ENCODE measurements at places on chromosomes 11 and 22. TPM values are rescaled to one million over a fixed set of nuclear protein-coding genes. Genes with fewer than 3 reads are reported as not detected.
A peak's percentile ranks its signal among the peaks of the same experiment; 100 is the strongest.

DNA sequence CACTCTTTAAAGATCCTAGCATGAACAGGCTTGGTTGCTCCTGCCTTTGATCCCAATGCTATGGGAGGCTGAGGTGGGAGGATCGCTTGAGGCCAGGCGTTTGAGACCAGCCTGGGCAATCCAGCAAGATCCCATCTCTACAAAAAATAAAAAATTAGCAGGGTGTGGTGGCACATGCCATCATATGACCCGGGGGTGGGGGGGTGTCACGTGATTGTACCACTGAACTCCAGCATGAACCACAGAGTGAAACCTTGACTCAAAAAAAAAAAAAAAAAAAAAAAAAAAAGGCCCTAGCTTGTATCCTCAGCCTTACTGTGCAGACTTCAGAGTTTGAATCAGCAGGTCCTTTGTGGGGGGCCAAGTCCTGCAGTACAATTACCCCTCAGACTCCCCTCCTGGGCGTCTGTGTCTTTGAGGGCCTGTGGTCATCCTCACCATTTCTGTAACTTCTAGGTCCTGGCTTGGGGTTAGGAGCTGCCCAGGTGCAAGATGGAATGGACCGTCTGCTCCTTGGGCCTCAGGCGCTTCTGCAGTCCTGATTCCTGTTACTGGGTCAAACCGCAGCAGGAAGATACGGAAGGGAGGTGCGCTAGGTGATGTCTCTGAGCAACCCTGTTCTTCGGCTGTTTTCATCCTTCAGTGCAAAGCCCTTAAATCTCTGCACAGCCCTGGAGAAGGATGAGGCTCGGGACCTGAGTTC is 208.1 kb downstream of the CTTN start:
- no peaks in the 10 kb centered on the region for H3K36me3 ChIP-seq
- DNase-seq: no peak
- no peak overlapping the region for H3K27ac ChIP-seq
- H3K4me1 ChIP-seq: no peaks in the 10 kb centered on the region
- H3K4me3 ChIP-seq: no peak overlapping the region
- no peaks in the 10 kb centered on the region for H3K27me3 ChIP-seq

DNA sequence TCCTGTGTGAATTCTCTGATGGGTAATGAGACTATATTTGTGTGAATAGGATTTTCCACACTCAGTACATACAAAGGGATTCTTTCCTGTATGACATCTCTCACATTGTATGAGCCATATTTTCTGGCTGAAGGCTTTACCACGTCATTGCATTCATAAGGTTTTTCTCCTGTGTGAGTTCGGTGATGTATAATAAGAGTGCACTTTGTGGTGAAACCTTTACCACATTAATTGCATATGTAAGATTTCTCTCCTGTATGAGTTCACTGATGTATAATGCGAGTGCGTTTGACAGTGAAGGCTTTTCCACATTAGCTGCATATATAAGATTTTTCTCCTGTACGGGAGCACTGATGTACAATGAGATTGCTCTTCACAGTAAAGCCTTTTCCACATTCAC is 455.4 kb upstream of the CNTN5 start:
- peaks cover 16% of the 10 kb centered on the region for H3K4me1 ChIP-seq
- H3K36me3 ChIP-seq: no peaks in the 10 kb centered on the region
- no peak overlapping the region for H3K27ac ChIP-seq

TMEM121B gene
- total RNA-seq: 0.07 TPM

DNA sequence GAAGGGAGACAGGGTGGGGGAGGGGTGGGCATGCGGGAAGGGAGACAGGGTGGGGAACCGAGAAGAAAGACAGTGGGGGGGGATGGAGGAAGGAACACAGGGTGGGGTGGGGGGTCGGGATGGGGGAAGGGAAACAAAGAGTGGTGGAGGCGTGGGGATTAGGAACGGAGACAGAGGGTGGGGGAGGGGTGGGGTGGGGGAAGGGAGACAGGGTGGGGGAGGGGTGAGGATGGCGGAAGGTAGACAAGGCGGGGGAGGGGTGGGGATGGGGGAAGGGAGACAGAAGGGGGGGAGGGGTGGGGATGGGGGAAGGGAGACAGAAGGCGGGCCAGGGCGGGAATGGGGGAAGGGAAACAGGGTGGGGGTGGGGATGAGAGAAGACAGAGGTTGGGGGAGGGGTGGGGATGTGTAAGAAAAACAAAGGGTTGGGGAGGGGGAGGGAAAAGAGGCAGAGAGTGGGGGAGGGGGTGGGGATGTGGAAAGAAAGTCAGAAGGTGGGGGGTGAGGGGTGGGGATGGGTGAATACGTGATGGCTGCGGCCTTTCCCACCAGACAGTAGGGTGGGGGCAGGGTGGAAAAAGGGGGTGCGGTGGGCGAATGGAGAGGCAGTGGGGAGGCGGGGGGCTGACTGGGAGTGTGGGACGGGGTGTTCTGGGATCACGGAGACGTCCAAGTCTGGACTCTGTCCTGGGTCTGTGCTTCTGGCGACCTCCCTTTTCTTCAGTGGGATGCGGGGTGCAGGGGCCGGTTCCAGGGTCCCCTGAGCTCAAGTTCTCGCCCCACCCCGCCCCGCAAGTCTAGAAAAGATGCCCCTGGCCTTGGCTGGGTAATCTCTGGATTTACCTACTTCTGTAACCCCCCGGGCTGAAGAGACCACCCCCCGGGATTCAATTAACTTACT is 744 bp downstream of the PRAME start:
- no peak overlapping the region for H3K4me3 ChIP-seq
- DNase-seq: no peak
- H3K27ac ChIP-seq: no peak overlapping the region
- no peaks in the 10 kb centered on the region for H3K36me3 ChIP-seq
- H3K4me1 ChIP-seq: no peaks in the 10 kb centered on the region
- peaks cover 7% of the 10 kb centered on the region for H3K27me3 ChIP-seq

DNA sequence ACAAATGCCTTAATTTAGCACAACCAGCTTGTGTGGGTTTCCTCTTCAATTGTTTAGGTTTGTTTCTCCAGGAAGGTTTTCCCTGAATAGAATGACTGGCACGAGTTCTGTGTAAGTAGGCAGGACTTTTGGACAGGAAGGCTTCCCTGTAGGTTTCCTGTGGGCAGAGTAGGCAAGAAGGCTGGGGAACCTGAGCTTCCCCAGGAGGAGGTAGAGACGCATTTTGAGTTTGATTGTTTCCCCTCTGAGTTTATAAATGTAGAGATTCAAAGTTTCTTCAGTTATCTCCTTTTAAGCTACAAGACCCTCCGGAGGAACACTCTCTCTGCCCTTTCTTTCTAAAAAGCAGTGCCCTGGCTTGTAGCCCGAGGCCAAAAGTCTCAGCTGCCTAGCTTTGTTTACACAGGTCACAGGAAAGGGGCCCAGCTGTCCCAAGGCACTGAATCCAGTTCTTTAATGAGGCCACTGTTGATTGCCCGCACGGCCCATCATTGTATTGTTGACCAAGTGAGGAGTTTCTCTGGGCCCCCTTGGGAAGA is 66.6 kb upstream of the RDX start:
- H3K27me3 ChIP-seq: no peaks in the 10 kb centered on the region
- peak; percentile 32 for DNase-seq
- no peaks in the 10 kb centered on the region for H3K36me3 ChIP-seq
- H3K4me1 ChIP-seq: peaks cover 16% of the 10 kb centered on the region
- H3K27ac ChIP-seq: peak overlapping the region; percentile 89
- H3K4me3 ChIP-seq: no peak overlapping the region

PHOX2A gene
- total RNA-seq: not detected

LMO2 gene
- 0.66 TPM for total RNA-seq

WT1 gene
- 0.61 TPM for total RNA-seq

SPON1 gene
- not detected for total RNA-seq

DNA sequence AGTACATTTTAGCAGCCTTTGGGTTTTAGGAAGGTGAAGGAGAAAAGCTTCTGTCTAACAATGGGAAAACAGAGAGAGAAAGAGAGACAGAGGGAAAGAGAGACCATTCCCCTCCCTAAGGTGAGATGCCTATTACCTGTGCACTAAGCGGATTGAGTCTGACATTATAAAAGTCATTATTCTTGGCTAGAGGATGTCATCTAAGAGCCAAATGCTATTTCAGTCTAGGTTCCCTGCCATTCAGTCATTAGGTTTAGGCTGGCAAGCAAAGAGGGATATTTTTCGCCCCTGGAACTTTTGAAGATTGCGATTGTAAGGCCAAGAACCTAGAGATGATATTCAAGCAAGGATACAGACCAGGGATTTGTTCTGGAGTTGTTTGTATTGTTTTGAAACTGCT is 7.2 kb downstream of the BLID start:
- H3K27me3 ChIP-seq: no peaks in the 10 kb centered on the region
- no peak overlapping the region for H3K4me3 ChIP-seq
- H3K4me1 ChIP-seq: peaks cover 40% of the 10 kb centered on the region

TXNRD2 gene
- 39.9 TPM for total RNA-seq

DNA sequence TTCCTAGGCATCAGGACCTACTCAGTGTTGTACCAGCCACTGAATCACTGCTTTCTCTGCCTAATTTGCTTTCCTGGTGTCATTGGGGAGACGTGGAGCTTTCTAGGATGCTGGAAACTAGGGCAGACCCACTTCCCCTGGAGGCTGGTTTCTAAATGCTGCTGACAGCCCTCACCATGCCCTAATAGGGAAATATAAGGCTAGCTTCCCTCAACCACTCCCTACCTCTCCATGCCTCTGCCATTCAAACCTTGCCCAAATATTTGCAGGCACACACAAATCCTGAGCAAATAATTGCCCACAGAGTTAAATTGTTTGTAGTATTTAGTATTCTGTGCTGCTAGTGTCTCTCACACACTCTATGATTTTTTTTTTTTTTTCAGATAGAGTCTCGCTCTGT is 310.2 kb downstream of the DDX10 start:
- peaks cover 19% of the 10 kb centered on the region for H3K4me1 ChIP-seq
- no peak overlapping the region for H3K27ac ChIP-seq
- no peak for DNase-seq
- no peak overlapping the region for H3K4me3 ChIP-seq
- H3K36me3 ChIP-seq: no peaks in the 10 kb centered on the region

SMTNL1 gene
- not detected for total RNA-seq

- peaks cover 87% of the 10 kb centered on the region for H3K36me3 ChIP-seq
- H3K4me3 ChIP-seq: no peak overlapping the region
- no peaks in the 10 kb centered on the region for H3K4me1 ChIP-seq
- H3K27me3 ChIP-seq: no peaks in the 10 kb centered on the region
- no peak overlapping the region for H3K27ac ChIP-seq
These were observed 33.0 kb downstream of the SAMM50 start for GRCh38 chr22:43988116-43988820.

MPZL2 gene
- 13.7 TPM for total RNA-seq

C22orf42 gene
- total RNA-seq: not detected

TYR gene
- total RNA-seq: not detected

TMEM126A gene
- 34.9 TPM for total RNA-seq

- H3K36me3 ChIP-seq: no peaks in the 10 kb centered on the region
- H3K4me1 ChIP-seq: peaks cover 21% of the 10 kb centered on the region
- DNase-seq: no peak
These were observed 21.6 kb upstream of the SLC22A12 start for GRCh38 chr11:64569300-64569970.

- H3K27me3 ChIP-seq: no peaks in the 10 kb centered on the region
- H3K4me3 ChIP-seq: no peak overlapping the region
- no peak overlapping the region for H3K27ac ChIP-seq
- no peaks in the 10 kb centered on the region for H3K36me3 ChIP-seq
- no peaks in the 10 kb centered on the region for H3K4me1 ChIP-seq
- no peak for DNase-seq
These were observed 35.2 kb upstream of the TFIP11 start for GRCh38 chr22:26547426-26547825.

SLC5A1 gene
- not detected for total RNA-seq

DNA sequence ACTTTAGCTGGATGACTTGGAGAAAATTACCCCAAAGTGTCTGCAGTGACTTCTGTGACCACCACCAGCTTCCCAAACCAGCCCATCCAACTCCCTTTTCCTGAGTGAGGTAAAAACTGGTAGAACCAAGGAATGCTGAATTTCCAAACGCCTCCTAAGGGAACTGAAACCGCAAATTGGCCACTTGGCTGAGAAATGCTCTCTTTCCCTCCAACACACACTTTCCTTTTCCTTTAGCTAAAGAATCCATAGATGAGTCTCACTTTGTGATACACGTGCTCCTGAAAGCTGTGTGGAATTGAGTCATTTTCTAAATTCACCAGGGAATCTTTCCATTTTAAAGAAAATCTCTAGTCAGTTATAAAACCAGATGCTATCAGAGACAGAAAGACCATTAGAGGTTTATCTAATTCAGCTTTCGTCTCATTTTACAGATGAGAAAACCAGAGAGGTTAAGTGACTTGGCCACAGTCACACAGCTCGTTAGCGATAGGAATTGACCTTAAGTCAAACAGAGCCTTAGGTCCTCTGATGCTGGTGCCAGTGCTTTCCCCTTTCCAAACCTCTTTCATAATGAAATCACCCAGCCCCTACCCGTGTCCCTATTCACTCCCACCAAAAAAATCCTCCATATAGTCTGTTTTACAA is 137.2 kb downstream of the COMMD9 start:
- H3K4me1 ChIP-seq: peaks cover 53% of the 10 kb centered on the region
- H3K27ac ChIP-seq: peak overlapping the region; percentile 82
- peaks cover 16% of the 10 kb centered on the region for H3K36me3 ChIP-seq
- H3K27me3 ChIP-seq: no peaks in the 10 kb centered on the region
- H3K4me3 ChIP-seq: no peak overlapping the region

- peak; percentile 80 for DNase-seq
- H3K27me3 ChIP-seq: peaks cover 12% of the 10 kb centered on the region
These were observed 70.8 kb upstream of the NARS2 start for GRCh38 chr11:78645226-78646202.

ZBTB16 gene
- 70.4 TPM for total RNA-seq

- no peak overlapping the region for H3K4me3 ChIP-seq
- H3K36me3 ChIP-seq: peaks cover 19% of the 10 kb centered on the region
- H3K27ac ChIP-seq: no peak overlapping the region
- no peaks in the 10 kb centered on the region for H3K27me3 ChIP-seq
These were observed 49.9 kb downstream of the KIAA1671 start for GRCh38 chr22:25002241-25002985.

GRCh38 chr11:116300232-116300631 is 472.6 kb downstream of the BUD13 start:
- no peaks in the 10 kb centered on the region for H3K27me3 ChIP-seq
- H3K4me3 ChIP-seq: no peak overlapping the region
- H3K36me3 ChIP-seq: no peaks in the 10 kb centered on the region
- H3K4me1 ChIP-seq: no peaks in the 10 kb centered on the region
- no peak overlapping the region for H3K27ac ChIP-seq

DNA sequence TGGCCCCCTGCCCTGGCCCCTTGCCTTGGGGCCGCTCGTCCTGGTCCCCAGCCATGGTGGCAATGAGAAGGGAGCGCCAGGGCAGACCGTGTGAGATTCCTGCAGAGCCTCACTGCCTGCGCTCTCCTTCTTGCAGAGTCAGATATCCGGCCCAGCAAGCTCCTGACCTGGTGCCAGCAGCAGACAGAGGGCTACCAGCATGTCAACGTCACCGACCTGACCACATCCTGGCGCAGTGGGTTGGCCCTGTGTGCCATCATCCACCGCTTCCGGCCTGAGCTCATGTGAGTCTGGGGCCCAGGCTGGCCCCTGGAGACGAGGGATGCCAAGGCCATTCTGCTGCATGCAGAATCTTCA is 114.1 kb downstream of the MICAL2 start:
- H3K27ac ChIP-seq: peak overlapping the region; percentile 87
- peak overlapping the region; percentile 12 for H3K4me3 ChIP-seq
- H3K36me3 ChIP-seq: peaks cover 55% of the 10 kb centered on the region
- no peaks in the 10 kb centered on the region for H3K27me3 ChIP-seq

PHETA2 gene
- total RNA-seq: 0.27 TPM

GRCh38 chr22:24831687-24832086 is 25.7 kb downstream of the SGSM1 start:
- H3K36me3 ChIP-seq: no peaks in the 10 kb centered on the region
- peaks cover 72% of the 10 kb centered on the region for H3K27me3 ChIP-seq
- H3K4me3 ChIP-seq: no peak overlapping the region
- no peaks in the 10 kb centered on the region for H3K4me1 ChIP-seq

PKP3 gene
- total RNA-seq: 177 TPM

P2RY2 gene
- 1.0 TPM for total RNA-seq
